NAMALWA (cell line): ENCODE measurements at places on chromosomes 1 and 21.
A peak's percentile ranks its signal among the peaks of the same experiment; 100 is the strongest.

DNA sequence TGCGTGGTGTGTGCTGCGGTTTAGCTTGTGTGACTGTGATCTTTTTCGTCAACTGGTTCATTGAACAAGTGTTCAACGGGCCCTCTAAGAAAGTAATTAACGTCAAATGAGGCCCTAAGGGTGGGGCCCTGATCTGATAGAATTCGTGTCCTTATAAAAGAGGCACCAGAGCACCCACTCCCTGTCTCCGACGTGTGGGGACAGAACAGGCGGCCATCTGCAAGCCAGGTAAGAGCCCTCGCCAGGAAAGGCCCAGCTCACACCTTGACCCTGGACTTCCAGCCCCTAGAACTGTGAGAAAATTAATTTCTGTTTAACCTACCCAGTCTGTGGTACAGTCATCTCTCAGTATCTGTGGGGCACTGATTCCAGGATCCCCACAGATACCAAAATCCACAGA, 20.4 kb upstream of the SAMD11 start:
- peak; percentile 3 for DNase-seq

DNA sequence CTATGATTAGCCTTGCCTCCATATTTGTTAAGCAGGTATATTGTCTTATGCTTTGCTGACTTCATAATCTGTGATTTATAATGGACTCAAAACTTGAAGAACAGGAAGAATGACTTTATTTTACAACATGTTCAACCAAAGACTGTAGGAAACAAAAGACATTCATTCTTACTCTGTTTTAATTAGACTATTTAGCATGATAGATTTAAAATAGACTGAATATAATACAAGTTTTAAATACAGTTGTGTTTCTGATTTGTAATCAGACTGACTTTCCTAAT, 63.1 kb downstream of the CDC14A start:
- no peak for DNase-seq

- no peak for DNase-seq
Measured at GRCh38 chr21:35202431-35202830, 153.3 kb upstream of the RUNX1 start.

GRCh38 chr21:38282921-38283320, 26.1 kb downstream of the KCNJ15 start:
- DNase-seq = no peak

DNA sequence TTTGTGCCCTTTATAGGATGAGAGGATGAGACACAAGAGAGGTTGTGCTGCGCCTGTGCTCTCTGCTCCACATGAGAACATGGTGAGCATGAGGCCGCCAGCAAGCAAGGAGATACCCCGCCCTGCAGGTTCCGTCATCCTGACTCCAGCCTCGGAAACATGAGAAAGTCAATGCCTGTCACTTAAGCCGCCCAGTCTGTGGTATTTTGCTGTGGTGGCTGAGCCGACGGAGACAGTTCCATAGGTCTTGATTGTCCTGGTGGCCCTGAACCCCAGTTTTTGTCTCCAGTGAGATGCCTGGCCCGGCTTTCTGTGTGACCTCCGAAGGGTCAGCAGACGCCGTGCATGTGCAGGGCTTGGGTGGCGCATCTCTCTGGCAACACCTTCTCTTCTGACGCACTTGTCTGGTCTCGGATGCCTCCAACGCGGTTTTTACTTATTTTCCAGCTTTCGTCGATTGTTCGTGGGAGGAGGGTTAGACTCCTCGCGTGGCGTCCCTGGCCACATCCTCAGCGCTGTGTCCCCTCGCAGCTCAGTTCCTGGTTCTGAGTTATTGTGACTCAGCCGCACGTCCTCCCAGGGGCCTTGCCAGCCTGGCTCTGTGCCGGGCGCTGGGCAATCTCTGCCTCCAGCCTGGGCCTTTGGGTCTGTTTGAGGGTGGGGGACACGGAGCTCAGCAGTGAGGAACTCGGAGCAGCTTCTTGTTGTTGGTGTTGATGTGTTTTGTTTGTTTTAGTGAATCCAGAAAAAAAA, 70.0 kb downstream of the FAAP20 start:
- DNase-seq = no peak

DNA sequence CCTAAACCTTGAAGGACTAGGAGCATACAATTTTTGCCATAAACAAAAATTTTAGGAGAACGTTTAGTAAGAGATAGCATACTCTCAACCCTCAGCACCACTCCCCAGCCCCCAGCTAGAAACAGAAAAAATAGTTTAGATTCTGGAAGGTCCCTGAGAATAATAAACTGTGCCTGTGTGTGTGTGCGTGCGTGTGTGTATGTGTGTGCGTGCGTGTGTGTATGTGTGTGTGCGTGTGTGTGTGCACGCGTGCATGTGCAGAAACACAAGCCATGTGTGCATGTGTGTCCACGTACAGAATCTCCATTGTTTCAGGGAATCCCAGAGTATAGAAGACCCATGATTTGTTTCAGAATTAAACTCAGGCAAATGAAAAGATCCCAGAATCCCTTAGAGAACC, 62.6 kb downstream of the CASQ2 start:
- DNase-seq = no peak

DNA sequence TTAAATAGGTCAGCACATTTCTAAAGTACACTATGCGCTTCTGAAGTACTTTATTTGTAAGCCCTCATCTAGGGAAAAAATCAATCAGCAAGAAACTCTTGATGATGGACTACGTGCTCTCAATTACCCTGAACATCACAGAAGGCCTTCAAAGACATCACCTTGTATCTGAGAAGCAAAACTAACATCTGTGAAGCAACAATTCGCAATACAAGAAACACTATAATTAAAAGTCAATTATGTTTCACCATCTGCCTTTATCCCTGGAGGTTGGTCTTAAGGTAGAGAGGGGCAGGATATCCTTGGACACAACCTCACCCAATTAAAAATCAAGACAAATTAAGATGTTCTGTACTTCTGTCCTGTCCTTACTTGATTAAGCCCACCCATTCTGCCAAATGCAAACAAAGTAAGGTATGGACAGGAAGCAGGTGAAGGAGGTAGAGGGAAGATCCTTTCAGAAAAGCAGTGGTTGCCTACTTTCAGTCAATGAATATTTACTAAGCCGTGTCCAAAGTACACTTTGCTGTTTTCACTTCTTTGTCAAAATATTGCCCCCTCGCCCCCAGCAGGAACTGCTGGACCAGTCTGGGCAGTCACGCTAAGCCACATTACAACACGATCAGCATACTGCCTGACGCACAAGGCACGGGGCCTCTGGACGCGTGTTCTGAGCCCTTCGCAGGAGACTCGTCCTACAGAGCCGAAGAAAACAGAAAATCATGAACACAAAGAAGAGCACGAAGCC, 887 bp downstream of the SLC19A2 start:
- DNase-seq = peak; percentile 62

- no peak for DNase-seq
Measured at GRCh38 chr1:23424293-23425192, at the start of gene TCEA3. Gene TCEA3 (minus strand): TSS chr1:23424748. CDS start chr1:23424633, 115 bp downstream.

DNA sequence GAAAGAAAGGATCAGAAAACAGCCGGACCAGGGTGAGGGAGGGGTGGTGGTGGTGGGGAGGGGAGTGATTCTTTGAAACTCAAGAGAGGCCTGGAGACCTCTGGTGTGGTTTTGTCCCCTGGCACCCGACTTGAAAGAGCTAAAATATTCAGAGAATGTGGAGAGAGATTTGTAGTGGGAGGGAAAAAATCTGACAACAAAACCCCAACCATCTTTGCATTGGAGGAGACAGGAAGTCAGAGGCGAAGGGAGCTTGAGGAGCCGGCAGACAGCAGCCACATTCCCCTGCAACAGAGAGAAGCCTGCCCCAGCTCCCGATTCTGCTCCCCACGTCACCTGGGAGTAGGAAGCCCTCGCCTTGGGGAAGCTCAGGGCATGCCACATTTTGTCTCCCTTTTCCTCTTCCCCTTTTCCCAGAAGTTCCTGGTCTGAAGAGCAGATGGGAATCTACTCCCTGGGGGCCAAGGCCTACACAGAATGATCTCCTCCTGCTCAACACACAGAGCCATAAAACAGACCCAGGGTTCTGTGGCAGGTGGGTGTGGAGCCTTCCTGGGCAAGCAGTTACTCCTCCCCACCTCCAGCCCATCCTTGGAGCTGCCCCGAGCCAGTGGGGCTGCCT, 84.9 kb downstream of the ITPKB start:
- DNase-seq = peak; percentile 45

GRCh38 chr21:33380483-33380998, 22.7 kb upstream of the IFNGR2 start:
- no peak for DNase-seq

- no peak for DNase-seq
Measured at GRCh38 chr1:220757441-220757840, 9.3 kb downstream of the MTARC2 start.

- no peak for DNase-seq
Measured at GRCh38 chr1:61639608-61640336, 85.2 kb downstream of the TM2D1 start.

GRCh38 chr1:210347112-210347511, 18.4 kb downstream of the HHAT start:
- no peak for DNase-seq

DNA sequence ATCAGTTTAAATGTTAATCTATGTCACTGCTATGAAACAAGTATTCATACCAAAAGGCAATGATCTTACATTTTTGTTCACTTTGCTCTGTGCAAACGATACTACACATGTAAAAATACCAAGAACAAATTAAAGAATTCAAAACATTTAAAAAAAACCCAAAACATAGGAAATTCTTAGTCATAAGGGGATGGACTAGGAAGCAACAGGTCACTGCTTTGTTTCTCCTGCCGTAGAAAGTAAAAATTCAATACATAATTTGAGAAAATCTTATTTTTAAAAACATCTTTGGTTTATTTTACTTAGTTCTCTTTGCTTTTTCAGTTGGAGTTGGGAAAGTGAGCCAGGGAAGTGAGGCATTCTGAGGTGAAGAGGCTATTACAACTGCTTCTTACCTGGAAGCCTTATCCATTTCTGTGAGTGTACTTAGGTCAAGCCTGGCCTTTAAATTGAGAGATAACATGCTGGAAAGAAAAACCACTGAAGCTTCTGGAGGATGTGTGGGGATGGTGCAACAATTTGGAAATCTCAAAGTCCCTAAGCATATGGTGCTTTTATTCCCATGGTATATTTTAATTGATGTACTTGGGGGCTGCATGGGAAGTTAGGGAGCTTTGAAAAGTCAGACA, 183.5 kb downstream of the CDC42BPA start:
- no peak for DNase-seq

DNA sequence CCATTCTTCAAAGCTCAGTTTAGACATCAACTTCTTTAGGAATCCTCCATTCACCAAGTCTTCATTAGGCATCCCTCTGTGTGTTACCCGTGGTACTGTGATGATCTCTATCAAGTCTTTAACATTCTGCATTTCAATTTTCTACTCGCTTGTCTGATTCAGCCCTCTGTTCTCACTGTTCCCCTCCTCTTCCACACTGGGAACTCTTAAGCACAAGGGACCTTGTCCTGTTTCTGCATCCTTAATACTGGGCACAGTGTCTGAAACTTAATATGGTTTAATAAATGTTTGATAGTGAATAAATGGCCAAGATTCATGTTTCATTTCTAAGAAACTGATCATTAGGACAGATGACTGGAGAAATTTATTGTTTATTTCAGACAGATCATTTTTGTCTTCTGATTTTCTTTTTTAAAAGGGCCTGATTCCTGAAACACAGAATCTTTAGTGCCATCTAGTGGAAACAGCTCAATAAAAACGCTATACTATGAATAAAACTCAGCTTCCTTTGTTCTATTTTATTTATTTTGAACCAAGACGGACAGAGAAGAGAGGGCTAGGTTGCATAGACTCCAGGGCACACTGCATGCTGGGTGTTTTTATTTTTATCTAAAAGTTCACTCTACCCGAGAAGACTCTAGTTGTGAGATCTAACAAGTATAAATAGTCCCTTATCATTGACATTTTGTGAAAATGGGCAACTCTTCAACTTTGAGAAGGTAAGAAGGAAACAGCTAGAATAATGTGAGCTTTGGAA, 7.0 kb upstream of the TRIM45 start:
- DNase-seq = peak; percentile 57

DNA sequence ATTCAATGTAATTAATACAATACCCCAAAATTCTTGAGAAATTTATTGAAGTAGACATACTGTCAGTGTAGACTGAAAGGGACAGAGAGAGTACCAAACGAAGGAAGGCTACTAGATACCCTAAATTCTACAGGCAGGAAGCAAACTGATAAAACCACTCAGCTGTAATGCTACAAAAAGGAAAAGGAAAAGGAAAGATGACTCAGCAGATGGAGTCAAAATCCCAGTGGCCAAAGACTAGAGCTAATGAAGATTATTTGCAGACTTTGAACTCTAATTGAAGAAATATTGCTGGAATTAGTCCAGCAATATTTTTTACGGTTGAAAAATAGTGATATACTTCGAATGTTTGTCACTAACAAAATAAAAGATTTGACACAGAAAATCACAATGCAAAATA, 671.9 kb downstream of the BRINP3 start:
- no peak for DNase-seq

GRCh38 chr1:182890927-182891610, 51.9 kb downstream of the DHX9 start:
- no peak for DNase-seq

DNA sequence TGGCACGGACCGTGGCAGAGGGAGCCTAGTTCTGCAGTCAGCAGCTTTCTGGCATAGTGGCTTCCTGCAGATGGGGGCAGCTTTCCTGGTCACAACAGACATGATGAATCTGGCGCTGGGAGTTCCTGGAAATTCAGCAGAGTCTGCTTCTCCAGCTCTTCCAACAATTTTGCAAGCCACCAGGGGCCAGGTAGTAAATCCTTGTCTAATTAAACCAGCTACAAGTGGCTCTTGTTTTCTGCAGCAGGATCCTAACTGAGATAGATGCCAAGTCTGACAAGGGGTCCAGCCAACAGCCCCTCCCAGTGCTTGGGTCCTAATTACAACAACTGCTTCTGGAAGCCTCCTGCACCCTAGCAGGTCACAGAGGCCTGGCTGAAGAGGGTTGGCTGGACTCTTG, 35.8 kb downstream of the TRIM62 start:
- DNase-seq = no peak

- no peak for DNase-seq
Measured at GRCh38 chr1:54149734-54150133, 3.1 kb downstream of the CDCP2 start.

GRCh38 chr1:116115476-116116439, 4.6 kb downstream of the MAB21L3 start:
- DNase-seq = no peak

DNA sequence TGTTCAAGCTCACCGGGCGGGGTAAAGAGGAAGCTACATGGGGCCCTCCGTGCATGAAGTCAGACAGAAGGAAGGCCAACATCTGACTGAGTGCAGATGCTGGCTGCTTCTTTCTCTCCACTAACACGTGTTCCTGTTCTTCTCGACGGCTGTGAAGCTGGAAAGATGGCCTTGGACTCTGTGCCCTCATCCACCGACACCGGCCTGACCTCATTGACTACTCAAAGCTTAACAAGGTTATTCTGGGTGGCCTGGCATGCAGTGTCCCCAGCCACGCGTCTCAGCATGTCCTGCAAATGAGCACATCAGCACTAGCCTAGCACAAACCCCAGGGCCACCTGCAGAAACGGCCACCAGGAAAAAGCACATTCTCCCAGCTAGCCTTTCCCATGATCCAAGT, 41.2 kb downstream of the ACTN2 start:
- no peak for DNase-seq

GRCh38 chr1:55634516-55634915, 419.4 kb upstream of the USP24 start:
- no peak for DNase-seq
